ENCODE measurements at places on chromosomes 7 and 10.

- no peak for DNase-seq
These were observed 208.5 kb downstream of the COBL start for GRCh38 chr7:51108134-51108533.

GRCh38 chr10:43679509-43679908 is 30.8 kb upstream of the ZNF32 start:
- no peak for DNase-seq

DNA sequence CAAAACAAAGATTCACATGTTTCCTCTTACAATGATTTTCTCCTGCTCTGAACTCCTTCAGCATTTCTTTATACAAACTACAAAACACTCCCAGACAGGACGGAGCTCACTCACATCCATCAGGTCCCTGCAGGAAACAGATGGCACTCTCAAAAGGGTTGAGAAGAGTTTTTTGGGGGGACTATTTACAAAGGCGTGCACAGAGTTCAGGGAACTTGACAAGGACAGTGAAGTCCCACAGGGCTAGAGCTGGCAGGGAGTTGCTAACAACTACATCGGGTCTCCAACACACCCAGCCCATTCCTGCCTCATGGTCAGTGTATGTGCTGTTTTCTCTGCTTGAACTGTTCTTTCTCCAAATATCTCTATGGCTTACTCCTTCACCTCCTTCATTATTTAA is 24.7 kb upstream of the YAE1 start:
- DNase-seq = no peak

GRCh38 chr10:26173837-26174236 is 42.7 kb upstream of the GAD2 start:
- DNase-seq = no peak

DNA sequence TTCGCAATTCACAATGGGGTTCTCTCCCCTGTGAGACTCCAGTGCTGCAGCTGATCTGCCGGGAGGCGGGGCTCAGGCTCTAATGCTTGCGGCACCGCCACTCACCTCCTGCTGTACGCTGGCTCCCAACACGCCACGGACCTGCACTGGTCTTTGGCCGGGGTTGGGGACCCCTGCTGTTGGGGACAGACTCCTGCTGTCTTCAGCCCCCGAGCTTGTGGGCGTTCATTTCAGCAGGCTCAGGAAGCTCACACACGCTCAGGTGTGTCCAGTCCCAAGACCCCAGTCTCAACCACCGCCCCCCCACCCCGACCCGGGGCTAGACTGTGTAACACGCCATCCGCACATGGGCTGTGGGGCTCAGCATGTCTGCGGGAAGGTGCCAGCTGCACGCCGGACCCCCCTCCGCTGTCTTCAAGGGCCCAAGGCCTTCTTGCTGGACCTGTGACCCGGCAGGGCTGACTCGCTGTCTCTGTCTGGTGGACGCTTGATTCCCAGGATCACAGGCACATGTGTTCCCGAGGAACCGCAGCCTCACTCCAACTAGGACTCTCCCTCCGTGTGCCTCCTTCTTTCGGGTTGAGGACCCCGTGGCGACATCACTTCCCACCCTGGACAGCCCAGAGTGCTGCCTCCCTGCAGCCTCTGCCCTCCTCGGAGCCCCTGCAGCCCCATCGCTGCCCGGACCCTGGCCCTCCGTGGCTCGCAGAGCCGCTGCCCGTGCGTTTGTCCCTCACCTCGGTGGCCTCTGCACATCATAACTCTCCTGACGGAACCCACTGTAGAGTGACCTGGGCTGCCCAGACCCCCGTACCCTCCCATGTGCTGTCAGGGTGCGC is 106.4 kb downstream of the DNAJB6 start:
- DNase-seq = no peak

DNA sequence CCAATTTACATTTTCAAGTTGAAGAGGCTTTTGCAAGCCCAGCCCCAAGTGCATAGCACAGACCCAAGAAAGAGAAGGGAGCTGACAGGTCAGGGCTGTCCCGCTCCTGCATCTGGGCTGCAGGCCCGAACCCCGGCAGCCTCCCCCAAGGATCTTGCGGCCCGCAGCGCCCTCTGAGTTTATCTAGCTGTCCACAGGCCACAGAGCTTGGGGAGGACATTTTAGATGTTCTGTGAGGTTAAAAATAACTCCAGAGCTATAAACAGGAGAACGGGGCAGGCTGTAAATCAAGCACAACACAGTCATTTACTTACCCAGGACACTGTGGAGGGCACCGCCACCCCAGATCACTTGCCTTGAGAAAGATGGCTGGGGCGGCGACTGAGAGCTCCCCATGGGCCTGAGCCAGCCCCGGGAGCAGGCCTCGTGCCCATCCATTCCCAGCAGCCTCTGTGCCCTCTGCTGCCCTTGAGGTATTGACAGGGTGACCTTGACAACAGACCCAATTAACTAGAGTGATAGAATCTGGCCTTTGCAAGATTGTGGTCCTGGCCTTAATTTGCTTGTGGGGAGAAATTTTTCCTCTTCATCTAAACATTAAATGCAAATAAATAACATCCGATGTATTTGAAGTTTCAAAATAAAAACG is 563.0 kb downstream of the TCERG1L start:
- no peak for DNase-seq

DNA sequence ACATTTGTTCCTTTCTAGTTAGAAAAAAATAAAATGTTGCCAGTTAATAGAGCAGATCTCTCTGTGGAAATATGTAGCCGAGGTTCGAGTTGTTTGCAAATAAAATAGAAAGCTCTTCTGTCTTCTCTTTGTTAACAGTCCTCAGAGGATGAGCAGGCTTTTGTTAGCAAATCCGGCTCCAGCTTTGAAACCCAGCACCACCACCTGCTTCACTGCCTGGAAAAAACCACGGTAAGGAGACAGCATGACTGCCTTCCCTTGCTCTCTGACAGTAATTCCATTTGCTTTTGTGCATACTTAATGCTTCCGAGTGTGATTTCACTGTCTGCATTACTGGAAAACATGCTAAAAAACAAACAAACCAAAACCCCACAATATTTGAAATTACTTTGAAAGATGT is 115.6 kb downstream of the TSPAN12 start:
- no peak for DNase-seq

DNA sequence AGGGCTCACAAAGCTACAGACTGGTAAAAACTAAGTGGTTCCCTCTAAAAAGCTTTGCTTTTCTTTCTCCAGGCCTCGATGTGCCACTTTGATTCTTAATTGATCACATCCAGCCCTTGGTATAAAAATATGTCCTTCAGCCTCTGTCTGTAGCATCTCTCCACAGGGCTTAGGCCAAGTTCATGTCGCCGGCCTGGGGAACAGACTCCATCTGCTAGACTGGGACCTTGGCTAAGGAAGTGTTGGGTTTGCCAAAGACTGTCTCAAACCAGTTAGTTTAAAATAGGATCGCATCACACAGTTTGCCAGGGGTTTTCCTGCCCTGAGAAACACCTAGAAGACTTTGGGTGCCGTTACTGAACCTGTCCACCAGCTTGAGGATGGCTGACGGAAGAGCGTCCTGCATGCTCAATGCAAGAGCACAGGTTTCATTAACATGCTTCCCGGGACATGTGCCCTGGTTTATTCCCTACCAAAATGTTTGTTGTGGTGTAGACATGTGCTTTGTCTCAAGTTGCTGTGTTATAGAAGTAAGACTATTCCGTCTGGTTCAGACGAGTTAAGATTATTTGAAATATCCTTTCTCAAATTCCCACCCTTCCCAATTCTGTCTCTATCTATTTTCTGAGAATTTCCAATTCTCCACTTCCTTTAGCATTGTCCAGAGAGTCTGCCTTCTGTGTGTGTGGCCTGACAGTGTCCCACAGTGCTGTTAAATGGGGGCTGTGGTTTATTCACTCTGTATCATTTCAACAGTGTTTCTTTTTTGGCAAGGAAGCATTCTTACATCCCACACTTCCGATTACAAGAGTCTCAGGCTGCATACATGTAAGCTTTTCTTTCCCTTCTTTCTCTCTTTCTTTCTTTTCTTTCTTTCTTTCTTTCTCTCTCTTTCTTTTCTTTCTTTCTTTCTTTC is 334.7 kb downstream of the INHBA start:
- DNase-seq = no peak

GRCh38 chr10:77756319-77757232 is 119.0 kb upstream of the KCNMA1 start:
- no peak for DNase-seq

- no peak for DNase-seq
These were observed 41.1 kb downstream of the ZC3HC1 start for GRCh38 chr7:130009848-130010688.

- DNase-seq = no peak
These were observed 16.0 kb downstream of the MXI1 start for GRCh38 chr10:110223298-110223925.

DNA sequence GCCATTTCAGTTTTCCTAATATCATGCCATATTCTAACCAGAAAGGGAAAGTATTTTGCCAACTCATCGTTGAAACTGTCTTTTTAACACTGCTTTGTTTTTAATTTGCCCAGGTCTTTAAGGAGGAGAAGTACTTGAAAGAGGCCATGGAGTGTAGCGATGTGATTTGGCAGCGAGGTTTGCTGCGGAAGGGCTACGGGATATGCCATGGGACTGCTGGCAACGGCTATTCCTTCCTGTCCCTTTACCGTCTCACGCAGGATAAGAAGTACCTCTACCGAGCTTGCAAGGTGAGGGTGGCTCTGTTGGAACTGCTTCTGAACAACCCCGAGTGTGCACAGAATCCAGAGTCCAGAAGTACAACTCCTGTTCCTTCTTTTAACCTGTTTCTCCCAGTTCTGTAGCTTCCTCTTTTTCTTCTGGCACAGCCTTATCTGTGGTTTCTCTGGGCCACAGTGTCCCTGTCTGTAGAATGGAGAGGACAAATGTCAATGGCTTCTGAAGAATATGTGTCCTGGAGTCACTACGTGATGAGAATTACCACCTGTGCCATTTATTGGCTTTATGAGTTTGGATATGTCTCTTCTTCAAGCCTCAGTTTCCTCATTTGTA is 60.1 kb downstream of the LANCL2 start:
- no peak for DNase-seq

DNA sequence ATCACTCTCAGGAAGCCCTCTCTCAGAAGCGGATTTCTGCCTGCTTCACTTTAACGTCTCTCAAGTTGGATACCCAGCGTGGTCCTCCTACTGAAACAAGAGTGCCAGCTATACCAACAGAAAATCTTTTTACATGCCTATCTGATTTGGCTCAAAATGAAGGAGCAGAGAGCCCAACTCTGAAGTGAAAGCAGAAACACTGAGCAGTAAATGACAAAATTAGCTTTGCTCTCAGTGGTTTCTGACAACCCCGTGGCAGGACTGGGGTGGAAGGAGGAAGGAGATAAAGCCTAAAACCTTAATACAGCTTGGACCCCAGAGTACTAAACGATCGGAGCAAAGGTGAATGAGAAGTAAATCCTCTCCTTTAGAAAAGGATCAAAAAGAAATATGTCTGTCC is 25.1 kb upstream of the GPR37 start:
- no peak for DNase-seq

- no peak for DNase-seq
These were observed 88.1 kb upstream of the DDC start for GRCh38 chr7:50653126-50653864.

- DNase-seq = no peak
These were observed 83.9 kb downstream of the CXCL12 start for GRCh38 chr10:44300666-44301649.

GRCh38 chr7:23333671-23334246 is 34.6 kb downstream of the MALSU1 start:
- DNase-seq = no peak

DNA sequence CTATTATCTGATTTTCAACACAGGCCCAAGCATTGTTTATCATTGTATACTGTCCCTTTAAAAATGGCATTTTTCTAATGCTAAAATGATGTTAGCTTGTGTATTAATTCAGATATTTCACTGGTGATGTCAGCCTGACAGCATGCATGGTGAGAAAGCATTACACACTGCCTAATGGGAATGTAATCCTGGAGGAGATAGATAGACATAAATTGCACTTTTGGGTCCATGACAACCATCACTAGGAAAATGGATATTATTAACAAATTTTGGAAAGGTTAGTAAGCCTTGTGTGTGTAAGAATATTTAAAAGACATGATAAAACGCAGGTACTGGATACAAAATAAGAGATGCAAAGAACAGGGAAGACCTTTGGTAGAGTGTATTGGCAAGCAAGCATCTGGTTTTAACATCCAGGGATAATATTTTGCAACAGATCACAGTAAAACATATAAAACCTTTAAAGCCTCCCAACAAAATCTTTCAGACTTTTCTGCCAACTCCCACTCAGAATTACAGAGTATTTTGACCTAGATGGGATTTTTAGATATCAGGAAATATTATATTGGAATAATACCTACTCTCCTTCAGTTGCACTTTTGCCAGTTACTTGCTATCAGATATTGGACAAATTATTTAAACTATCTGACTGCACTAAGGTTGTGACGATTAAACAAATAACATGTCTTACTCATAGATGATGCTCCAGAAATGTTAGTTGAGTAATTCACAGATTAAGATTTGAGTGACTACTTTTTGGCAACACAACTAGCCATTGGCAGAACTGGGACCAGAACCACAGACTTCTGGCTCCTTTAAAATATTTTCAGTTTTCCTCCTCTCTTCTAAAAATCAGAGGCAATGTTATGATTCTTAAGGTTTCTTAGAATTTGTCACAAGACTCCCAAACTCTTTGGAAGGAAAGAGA is 291.6 kb upstream of the SEMA3C start:
- DNase-seq = no peak

All from naive B cell (primary cell).